Right lung (tissue), 10 donors: ENCODE measurements at places on chromosomes 3 and 15.

GRCh38 chr3:139519998-139520737, 19.4 kb downstream of the RBP1 start:
- DNase-seq: no peak

- DNase-seq: no peak
Observed at GRCh38 chr3:9161298-9161697, 88.1 kb downstream of the SRGAP3 start.

GRCh38 chr3:100893590-100893989, 99.6 kb downstream of the ABI3BP start:
- DNase-seq: no peak

- DNase-seq: no peak
Observed at GRCh38 chr3:171181907-171182690, 155.6 kb upstream of the SLC2A2 start.

DNA sequence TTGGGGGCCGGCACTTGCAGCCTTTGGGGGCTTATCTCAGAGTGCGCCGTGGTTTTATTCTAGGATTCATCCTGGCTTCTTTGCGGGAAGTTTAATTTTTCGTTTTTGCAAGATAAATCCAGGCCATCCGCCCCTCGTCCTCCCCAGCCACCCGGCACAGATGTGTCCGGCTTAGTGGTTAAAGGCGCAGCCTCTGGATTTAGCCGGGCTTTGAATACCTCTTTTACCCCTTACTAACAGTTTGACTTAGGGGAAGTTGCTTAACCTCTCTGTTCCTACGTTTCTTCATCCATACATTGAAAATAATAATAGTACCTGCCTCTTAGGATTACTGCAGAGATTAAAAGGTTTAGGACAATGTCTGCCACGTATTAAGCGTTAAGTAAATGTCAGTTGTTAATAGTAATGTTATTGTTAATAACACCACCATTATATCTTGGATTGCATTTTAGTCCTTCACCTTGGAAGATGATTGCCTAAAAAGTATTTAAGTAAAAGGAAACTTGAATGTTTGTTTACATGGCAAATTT, 714 bp downstream of the ECT2 start:
- no peak for DNase-seq

GRCh38 chr3:63814237-63814636, 4.9 kb upstream of the C3orf49 start:
- no peak for DNase-seq
